ENCODE measurements at places on chromosomes 2 and 18.

DNA sequence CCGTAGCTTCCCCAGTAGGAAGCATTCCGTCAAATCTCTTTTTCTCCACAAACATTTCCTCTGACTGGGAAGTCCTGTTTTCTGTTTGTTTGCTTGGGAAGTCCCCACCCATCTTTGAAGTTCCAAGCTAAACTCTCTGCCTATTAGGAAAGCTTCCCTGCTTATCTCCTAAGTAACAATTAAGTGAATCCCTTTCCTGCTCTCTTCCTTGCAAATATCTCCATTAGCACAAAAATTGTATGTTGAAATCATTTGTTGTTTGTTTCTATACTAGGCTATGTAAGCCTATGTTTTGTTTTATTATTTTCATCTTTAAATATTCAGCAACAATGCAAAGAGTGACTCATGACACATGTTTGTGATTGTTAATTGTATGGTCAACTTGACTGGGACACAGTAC, 812.6 kb upstream of the LRATD1 start:
- no peak overlapping the region for H3K4me3 ChIP-seq
- no peak overlapping the region for H3K27ac ChIP-seq
- no peaks in the 10 kb centered on the region for H3K27me3 ChIP-seq
- no peaks in the 10 kb centered on the region for H3K36me3 ChIP-seq

DNA sequence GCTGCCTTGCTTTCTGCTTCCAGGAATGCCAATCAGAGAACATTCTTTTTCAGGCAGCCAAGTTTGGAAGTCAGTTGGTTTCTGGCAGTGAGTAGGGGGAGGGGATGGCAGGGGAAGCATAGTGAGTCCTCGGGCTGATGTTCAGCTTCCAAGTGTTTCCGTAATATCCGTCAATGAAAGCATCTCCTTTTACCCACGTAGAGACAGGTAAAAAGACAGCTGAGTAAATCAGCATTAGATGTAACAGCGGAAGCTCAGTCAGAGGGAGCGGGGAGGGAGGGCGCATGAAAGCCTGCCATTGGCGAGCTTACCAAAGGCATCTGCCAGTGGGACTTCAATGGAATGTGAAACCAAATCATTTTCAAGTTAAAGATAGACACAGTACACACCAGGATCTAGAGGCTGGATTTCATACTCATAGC, 117.1 kb upstream of the DTNA start:
- peak overlapping the region; percentile 55 for H3K4me3 ChIP-seq
- H3K27ac ChIP-seq: peak overlapping the region; percentile 62
- peaks cover 60% of the 10 kb centered on the region for H3K4me1 ChIP-seq
- H3K36me3 ChIP-seq: no peaks in the 10 kb centered on the region

- no peak overlapping the region for H3K27ac ChIP-seq
- H3K27me3 ChIP-seq: peaks cover 48% of the 10 kb centered on the region
- no peaks in the 10 kb centered on the region for H3K4me1 ChIP-seq
- H3K4me3 ChIP-seq: no peak overlapping the region
Observed at GRCh38 chr2:238821391-238821790, 26.5 kb upstream of the TWIST2 start.

DNA sequence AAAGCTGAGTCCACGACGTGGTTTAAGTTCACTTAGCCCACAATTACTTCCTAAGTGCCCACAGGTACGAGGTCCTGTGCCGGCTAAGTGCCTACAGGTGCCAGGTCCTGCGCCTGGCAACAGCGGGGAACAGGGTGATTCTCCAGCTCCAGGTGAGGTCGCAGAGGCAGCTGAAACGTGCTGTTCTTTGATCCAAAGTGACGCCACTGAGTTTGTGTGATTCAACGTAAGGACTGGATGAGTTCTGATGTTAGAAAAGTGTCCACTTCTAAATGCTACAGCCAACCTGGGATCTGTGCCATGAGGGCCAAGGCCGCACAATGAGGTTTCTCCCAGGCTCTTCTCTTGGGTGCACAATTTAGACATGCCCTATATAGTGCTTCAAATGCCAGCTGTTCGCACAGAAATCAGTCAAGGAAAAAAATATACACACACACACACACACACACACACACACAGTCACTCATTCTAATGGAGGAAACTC, 57.5 kb downstream of the NDUFA10 start:
- peaks cover 72% of the 10 kb centered on the region for H3K36me3 ChIP-seq
- H3K4me1 ChIP-seq: peaks cover 8% of the 10 kb centered on the region

DNA sequence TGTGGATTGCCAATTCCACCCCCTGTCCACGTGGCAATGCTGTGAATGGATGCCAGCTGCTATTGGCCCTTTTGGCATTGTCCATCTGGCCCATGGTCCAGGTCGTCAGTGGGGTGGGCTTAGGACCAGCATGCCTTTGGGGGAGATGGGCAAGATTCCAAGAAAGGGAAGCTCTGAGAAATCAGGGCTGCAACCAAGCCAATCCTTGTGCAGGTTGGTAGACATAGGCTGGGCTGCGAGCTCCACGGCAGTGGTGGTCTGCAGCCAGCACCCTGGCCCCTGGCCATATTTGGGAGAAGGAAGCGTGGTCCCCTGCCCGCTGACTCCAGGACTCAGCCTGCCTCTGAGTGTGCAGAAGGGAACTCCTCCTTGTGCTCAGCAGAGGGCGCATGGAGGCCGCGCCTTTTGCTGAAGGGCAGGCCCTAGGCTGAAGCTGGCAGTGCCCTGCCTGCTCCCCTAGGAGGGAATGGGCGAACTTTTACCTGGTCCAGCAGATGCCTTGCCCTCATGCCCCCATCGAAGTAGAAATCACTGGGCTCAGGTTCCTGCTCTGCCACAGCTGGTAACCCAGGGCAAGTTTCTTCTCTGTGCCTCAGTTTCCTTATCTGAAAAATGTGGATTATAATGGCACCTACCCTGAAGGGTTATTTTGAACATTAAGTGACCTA, 5.4 kb downstream of the SPR start:
- H3K4me1 ChIP-seq: no peaks in the 10 kb centered on the region
- H3K36me3 ChIP-seq: peaks cover 20% of the 10 kb centered on the region
- H3K27ac ChIP-seq: no peak overlapping the region
- no peak overlapping the region for H3K4me3 ChIP-seq

GRCh38 chr18:4069183-4069582, 385.9 kb downstream of the DLGAP1 start:
- H3K36me3 ChIP-seq: no peaks in the 10 kb centered on the region
- H3K27ac ChIP-seq: no peak overlapping the region
- no peak overlapping the region for H3K4me3 ChIP-seq
- H3K27me3 ChIP-seq: no peaks in the 10 kb centered on the region

GRCh38 chr2:66570471-66570870, 135.5 kb downstream of the MEIS1 start:
- H3K4me1 ChIP-seq: no peaks in the 10 kb centered on the region
- H3K4me3 ChIP-seq: no peak overlapping the region
- H3K36me3 ChIP-seq: peaks cover 7% of the 10 kb centered on the region

DNA sequence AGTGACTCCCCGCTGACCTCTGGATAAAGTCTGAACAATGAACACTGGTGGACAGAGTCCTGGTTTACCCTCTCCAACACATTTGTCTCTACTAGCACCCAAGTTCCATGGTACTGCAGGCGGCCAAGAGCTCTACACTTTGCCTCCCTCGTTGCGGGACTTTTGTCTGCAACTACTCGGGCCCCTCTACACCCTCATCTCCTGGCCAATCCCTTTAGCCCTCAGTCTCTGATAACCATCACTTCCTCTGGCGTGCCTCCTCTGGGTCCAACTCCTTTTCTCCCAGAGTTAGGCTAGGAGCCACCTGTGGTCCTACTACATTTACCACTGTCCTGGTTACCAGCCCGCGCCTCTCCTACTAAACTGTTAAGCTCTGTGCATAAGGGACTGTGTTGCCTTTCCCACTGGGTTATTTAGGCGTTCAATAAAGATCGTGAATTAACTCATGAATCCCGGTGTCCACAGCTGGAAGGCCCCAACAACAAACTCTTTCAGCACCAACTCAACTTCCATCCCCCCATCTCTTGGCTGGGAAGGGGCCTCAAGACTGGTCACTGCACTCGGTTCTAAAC, 757 bp downstream of the HDHD2 start:
- peak overlapping the region; percentile 90 for H3K27ac ChIP-seq
- no peak for DNase-seq
- peaks cover 6% of the 10 kb centered on the region for H3K36me3 ChIP-seq

GRCh38 chr2:23425885-23426262, 40.9 kb downstream of the KLHL29 start:
- no peak overlapping the region for H3K4me3 ChIP-seq
- no peaks in the 10 kb centered on the region for H3K36me3 ChIP-seq
- H3K27me3 ChIP-seq: no peaks in the 10 kb centered on the region
- H3K27ac ChIP-seq: peak overlapping the region; percentile 80

GRCh38 chr2:15959331-15960153, 19.2 kb downstream of the MYCN start:
- DNase-seq: no peak
- H3K4me3 ChIP-seq: no peak overlapping the region
- H3K27ac ChIP-seq: no peak overlapping the region
- H3K4me1 ChIP-seq: no peaks in the 10 kb centered on the region
- H3K36me3 ChIP-seq: no peaks in the 10 kb centered on the region

DNA sequence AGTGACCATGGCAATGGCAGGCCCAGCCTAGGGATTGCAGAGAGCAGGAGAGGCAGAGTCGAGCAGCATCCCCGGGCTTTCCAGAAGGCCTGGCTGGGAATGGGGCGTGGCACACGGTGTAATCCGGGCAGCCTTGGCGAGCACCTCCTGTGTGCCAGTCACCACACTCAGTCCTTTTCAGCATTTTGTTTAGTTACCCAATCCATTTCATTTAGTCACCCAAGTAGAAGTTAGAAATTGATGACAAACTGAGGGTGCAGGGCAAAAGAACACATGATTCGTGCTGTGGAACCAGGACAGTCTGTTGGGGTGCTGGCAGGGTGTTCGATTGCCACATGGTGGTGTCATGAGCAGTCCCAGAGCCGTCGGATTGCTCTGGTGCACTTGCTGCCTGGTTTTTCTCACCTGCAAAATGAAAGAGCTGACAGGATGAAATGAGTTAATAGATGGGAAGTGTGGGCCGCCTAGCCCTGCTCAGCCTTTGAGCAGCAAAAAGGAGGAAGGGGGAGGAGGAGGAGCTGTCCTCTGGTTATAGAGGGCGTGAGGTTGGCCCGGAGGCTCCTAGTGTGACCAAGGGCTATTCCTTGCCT, 299.4 kb downstream of the AGAP1 start:
- H3K4me3 ChIP-seq: no peak overlapping the region
- H3K4me1 ChIP-seq: no peaks in the 10 kb centered on the region
- no peaks in the 10 kb centered on the region for H3K27me3 ChIP-seq
- DNase-seq: no peak

DNA sequence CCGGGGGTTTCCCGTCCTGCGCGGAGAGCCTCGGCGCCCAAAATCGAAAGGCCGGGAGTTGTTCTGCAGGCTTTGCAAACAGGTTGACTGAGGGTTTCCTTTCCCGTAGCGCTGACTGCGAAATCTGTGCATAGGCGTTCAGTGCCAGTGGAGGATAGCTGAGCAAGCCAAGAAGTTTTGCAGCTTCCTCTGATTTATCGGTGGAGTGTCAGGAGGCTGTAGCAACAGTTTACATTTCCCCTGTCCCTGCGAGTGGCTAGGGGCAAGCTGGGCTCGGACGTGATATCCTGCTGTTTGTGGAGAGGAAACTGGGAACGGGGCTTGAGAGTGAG, 694 bp downstream of the THSD7B start:
- H3K4me1 ChIP-seq: peaks cover 33% of the 10 kb centered on the region
- H3K4me3 ChIP-seq: peak overlapping the region; percentile 51
- no peak overlapping the region for H3K27ac ChIP-seq
- no peak for DNase-seq

DNA sequence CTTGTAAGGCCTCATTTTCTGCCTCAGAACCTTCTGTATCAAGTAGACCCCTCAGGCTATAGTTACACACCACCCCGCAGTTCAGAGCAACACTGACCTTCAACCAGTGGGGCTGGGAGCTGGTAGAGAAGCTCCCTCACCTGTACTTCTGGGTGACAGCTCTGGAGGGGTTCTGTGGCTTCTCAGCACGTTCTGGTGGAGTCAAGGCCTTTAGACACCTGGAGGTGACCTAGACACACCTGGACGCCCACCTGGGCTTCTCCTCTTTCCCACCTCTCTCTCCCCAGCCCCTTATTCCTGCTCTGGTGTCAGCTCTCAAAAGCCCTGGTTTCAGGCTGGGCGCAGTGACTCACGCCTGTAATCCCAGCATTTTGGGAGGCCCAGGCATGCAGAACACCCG, 7.3 kb upstream of the CIB4 start:
- peaks cover 4% of the 10 kb centered on the region for H3K4me1 ChIP-seq
- no peaks in the 10 kb centered on the region for H3K36me3 ChIP-seq
- peak; percentile 19 for DNase-seq
- no peak overlapping the region for H3K27ac ChIP-seq
- H3K27me3 ChIP-seq: no peaks in the 10 kb centered on the region
- H3K4me3 ChIP-seq: no peak overlapping the region

GRCh38 chr2:8638327-8638726, 43.5 kb upstream of the ID2 start:
- H3K36me3 ChIP-seq: no peaks in the 10 kb centered on the region
- no peak overlapping the region for H3K4me3 ChIP-seq
- H3K27me3 ChIP-seq: no peaks in the 10 kb centered on the region

- H3K27ac ChIP-seq: no peak overlapping the region
- no peaks in the 10 kb centered on the region for H3K27me3 ChIP-seq
- H3K4me1 ChIP-seq: no peaks in the 10 kb centered on the region
- no peaks in the 10 kb centered on the region for H3K36me3 ChIP-seq
- DNase-seq: peak; percentile 60
Observed at GRCh38 chr2:33477473-33478468, 1.3 kb downstream of the RASGRP3 start.

DNA sequence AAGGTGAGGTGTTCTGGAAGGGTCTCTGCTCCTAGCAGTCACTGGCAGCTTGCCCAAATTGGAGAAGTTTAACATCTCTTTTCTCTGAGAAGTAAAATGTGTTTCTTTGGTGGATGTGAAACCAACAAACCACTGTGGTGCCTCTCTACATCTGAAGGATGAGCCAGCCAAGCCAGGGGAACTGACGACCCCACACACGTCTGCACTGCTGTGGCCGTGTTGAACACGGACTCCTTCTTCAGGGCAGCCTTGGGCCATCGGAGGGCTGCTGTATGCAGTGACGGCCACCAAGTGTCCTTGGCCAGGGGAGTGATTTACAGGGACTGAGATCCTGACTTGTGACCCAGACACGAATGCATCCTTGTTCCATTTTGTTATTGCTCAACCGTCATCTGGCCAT, 207.8 kb downstream of the ACKR3 start:
- H3K4me3 ChIP-seq: no peak overlapping the region
- H3K27ac ChIP-seq: peak overlapping the region; percentile 57
- no peaks in the 10 kb centered on the region for H3K36me3 ChIP-seq

- H3K4me3 ChIP-seq: no peak overlapping the region
- H3K36me3 ChIP-seq: no peaks in the 10 kb centered on the region
Observed at GRCh38 chr2:142065700-142066099, 65.1 kb downstream of the LRP1B start.

GRCh38 chr2:3325458-3326181, 52.0 kb downstream of the EIPR1 start:
- H3K4me3 ChIP-seq: no peak overlapping the region
- no peaks in the 10 kb centered on the region for H3K27me3 ChIP-seq
- H3K4me1 ChIP-seq: no peaks in the 10 kb centered on the region
- H3K36me3 ChIP-seq: no peaks in the 10 kb centered on the region

GRCh38 chr2:177692042-177692782, 299.6 kb downstream of the AGPS start:
- H3K27me3 ChIP-seq: no peaks in the 10 kb centered on the region
- H3K27ac ChIP-seq: no peak overlapping the region
- no peaks in the 10 kb centered on the region for H3K4me1 ChIP-seq
- no peak overlapping the region for H3K4me3 ChIP-seq
- no peak for DNase-seq
- H3K36me3 ChIP-seq: no peaks in the 10 kb centered on the region
